ENCODE measurements at places on chromosomes 16 and 17. TPM values are rescaled to one million over a fixed set of nuclear protein-coding genes. Genes with fewer than 3 reads are reported as not detected.

DNA sequence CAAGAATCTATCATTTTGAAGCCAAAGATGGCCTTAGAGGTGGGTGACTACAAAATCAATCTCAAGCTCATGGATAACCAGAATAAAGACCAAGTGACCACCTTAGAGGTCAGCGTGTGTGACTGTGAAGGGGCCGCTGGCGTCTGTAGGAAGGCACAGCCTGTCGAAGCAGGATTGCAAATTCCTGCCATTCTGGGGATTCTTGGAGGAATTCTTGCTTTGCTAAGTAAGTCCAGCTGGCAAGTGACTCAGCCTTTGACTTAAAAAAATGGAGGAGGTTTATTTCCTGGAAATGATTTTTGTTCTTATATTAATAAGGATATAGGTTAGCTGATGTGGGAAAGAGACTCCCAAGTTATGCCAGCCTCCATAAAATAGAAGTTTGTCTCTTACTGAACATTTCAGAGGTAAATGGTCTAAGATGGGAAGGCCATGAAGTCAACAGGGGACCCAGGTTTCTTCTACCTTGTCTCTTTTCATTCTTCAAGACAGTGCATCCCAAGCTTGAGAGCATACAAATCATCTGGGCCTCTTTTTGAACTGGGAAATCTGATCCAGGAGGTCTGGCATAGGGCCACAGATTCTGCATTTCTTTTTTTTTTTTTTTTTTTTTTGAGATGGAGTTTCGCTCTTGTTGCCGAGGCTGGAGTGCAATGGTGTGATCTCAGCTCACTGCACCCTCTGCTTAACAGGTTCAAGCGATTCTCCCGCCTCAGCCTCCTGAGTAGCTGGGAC is 19.8 kb upstream of the TANGO6 start:
- DNase-seq = no peak

DNA sequence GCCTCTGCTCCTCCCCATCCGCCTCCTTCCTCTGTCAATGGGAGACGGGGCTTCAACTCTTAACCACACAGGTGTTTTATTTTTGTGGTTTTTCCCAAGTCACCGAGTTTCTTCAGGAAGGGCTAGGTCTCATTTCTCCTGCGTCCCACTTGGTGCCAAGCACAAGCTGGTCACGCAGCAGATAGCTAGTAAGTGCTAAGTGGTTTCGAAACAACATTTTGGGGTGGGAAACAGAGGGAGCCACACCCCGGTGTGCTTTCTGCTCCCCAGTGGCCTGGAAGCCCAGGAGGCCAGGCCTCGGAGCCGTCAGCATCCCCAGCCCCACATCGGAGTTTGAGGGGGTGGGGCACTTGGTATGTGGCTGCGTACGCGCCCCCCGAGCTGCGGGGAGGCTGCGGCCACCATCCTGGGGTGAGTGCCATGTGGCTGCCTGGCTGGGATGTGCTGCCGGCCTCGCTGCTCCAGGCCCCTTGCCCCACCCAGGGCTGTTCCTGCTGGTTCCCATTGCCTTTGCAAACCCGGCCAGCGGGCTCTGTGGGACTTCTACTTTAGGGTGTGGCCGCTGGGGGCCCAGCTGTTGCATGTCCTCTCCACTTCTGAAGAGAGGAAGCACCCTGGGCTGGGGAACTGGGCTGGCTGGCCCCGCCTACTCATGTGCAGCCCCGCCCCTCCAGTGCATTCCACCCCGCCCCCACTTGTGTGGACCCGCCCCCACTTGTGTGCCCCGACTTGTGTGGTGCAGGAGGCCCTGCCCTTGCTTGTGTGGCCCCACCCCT is 55.6 kb downstream of the BAIAP2 start:
- DNase-seq = no peak

- no peak for DNase-seq
Observed at GRCh38 chr16:53374800-53375199, 59.5 kb upstream of the RBL2 start.

DNA sequence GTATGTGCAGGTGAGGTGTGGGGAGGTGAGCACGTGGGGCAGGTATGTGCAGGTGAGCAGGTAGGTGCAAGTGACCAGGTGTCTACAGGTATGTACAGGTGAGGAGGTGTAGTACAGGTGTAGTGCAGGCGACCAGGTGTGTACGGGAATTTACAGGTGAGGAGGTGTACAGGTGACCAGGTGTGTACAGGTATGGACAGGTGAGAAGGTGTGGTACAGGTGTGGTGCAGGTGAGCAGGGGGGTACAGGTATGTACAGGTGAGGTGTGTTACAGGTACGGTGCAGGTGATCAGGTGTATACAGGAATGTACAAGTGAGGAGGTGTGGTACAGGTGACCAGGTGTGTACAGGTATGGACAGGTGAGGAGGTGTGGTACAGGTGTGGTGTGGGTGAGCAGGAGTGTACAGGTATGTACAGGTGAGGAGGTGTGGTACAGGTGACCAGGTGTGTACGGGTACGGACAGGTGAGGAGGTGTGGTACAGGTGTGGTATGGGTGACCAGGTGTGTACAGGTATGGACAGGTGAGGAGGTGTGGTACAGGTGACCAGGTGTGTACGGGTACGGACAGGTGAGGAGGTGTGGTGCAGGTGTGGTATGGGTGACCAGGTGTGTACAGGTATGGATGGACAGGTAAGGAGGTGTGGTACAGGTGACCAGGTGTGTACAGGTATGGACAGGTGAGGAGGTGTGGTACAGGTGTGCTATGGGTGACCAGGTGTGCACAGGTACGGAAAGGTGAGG is 12.8 kb upstream of the DBNDD1 start:
- no peak for DNase-seq

DNA sequence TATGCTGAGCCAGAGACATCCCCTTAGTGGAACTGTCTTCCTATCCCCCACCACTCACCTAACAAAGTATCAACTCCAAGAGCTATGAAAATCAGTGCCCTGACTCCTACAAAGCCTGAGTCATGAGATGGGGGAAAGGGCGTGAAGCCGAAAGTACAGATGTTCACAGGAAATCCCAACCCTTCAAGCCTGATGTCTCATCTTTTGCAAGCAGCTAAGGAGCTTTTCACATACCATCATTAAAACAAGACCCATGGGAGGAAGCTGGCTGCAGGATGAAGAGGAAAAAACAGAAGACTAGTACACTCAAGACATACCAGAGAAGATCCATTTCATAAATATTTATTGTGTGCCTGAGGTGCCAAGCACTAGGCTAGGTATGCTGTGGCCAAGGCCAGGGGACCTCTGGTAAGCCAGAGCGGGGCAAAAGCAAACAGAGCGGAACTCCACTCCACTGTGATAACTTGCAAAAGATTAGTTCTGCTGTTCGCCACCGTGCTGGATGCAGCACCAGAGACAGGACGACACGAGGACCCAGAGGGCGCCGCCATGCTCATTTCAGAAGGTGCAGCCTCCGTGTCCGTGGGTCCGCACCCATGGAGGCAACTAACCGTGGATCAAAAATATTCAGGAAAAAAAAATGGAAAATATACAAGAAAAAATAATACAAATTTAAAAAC is 4.5 kb upstream of the MNT start:
- no peak for DNase-seq

DNA sequence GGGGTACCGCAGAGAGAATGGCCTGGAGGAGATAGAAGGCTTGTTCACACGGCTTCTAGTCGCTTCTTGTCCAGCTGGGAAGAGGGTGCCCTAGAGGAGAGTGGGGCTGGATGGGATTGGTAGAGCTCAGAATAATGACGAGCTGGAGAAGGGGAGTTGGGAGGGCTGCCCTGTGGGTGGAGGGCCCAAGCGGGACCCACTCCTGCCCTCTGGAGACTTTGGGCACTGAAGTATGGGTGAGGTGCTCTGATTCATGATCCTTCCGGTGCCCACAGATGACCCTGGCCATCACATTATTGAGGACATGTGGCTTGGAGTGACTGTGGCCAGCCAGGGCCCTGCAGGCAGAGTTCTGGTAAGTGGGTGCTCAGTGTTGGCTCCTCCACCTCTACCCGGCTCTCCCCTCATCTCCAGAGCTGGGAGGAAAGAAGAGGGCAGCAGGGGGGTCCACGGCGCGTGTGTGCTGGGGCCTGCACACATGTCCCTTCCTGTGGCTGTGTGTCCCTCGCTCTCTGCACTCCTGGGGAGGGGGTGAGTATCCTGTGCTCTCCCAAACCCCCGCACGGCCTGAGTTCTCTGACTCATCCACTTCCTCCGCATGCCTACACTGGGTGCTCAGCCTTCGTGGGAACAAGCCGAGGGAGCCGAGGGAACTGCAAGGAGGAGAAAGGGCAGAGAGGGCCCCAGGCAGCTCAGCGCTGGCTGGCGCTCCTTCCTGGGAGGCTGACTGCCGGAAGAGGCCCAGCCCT is 8.5 kb downstream of the ITGA3 start:
- DNase-seq = no peak

GRCh38 chr17:68390888-68391545 is 66.3 kb downstream of the WIPI1 start:
- no peak for DNase-seq

- peak; percentile 62 for DNase-seq
Observed at GRCh38 chr17:55527540-55528118, 16.4 kb upstream of the SMIM36 start.

DNA sequence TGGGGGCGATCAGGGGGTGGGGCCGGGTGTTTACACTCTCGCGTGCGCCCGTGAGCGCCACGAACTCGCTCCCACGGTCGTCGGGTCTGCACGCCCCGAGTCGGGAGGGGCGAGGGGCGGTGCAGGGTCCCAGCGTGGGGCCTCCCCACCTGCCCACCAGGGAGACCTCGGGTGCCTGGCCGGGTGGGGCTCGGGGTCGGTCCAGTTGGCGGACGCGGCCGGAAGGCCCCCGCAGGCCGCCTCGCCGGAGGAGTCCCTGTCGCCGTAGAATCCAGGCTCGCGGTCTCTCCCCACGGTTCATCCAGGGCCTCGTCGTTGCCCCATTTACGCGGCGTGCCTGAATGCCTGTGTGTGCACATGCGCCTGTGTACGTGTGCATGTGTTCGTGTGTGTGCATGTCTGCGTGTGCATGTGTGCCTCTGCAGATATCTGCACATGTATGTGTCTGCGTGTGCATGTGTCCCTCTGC is 510 bp upstream of the RAB40B start:
- no peak for DNase-seq

DNA sequence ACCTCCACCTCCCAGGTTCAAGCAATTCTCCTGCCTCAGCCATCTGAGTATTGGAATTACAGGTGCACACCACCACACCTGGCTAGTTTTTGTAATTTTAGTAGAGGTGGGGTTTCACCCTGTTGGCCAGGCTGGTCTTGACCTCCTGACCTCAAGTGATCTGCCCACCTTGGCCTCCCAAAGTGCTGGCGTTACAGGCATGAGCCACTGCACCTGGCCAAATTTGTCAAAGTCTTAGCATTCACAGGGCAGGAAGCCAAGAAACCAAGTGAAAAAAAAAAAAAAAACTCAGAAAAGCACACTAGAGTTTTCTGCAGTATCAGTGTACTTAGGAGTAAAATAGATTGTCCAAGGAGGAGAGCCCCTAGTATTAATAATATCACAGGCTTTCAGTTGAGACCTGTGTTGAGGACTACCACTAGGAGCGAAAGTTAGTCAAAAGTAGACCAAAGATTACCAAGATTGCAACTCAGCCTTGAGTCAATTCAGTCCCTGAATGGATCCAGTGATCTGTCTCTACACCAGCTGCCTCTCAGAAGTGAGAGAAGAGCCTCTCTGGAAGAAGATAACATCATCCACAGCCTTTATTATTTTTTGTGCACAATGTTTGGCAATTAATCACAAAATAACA is 159.7 kb downstream of the CEP112 start:
- no peak for DNase-seq

- DNase-seq = no peak
Observed at GRCh38 chr16:27402964-27403600, 1.1 kb downstream of the IL21R start.

- DNase-seq = no peak
Observed at GRCh38 chr17:7083592-7083991, 3.5 kb upstream of the CLEC10A start.

DNA sequence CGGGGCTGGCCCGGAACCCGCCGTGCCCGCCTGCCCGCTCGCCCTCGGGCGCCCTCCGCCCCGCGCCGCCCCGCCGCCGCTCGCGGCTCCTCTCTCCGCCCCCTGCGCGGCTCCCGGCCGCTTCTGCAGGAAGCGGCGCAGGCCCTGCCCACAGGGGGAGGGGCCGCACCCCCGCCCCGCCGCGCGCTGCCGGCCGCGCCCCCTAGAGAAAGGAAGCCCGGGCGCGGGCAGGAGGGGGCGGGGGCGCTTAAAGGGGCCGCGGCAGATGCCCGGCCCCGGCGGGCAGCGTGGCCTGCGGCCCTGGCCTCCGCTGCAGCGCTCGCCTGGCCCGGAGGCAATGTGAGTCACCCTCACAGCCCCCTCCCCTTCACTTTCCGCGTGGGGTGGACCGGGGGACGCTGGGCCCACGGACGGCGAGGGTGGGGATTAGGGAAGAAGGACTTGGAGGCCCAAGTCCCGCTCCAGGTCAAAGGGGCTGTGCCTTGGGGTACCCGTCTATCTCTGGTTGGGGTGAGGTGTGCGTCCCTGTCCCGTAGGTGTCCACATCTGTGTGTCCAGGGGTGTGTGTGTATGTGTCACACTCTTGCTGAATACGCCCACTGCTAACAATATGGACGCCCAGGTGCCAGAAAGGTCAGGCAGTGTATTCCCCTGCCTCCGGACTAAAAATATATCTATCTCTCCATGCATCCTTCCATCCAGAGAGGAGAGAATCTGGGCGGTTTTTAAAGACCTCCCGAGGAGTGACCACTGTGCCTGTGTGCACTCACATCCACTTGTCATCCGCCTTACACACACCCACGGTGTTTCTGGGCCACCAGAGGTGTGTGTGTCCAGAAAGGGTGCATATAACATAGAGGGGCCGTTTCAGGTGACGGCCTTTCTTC is at the start of gene GIT1:
Gene GIT1, minus strand, starts transcription at position 125 of the 887 bp plus-strand sequence. CDS start 270 bp downstream, outside the sequence.
- peak; percentile 91 for DNase-seq

- no peak for DNase-seq
Observed at GRCh38 chr17:38898812-38899348, 26.5 kb upstream of the LASP1NB start.

- DNase-seq = no peak
Observed at GRCh38 chr17:42989726-42990652, 8.2 kb upstream of the RPL27 start.

GRCh38 chr16:64251742-64252141 is 870.1 kb downstream of the CDH11 start:
- DNase-seq = no peak

DNA sequence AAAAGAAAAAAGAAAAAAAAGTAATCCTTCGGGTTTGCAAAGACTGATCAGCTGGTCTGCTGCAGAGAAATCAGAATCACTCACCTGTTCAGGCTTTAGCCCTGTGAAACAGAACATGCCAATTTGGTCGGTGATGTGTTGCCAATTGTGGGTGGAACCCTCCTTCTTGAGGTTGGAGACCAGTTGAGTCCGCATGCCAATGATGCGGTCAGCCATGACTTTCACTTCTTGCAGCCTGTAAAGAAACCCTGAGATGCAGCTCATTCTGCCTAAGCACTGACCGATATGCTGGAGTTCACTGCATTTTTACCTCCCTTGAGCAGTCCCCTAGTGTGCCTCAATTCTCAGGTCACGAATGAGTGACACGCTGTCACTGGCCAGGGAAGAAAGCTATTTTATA is 24.8 kb upstream of the SLC38A7 start:
- DNase-seq = no peak

The ASPHD1 gene
- 5.0 TPM for total RNA-seq

The CDH15 gene
- 1.2 TPM for total RNA-seq

The DNAH9 gene
- 0.98 TPM for total RNA-seq

The NT5M gene
- 3.9 TPM for total RNA-seq

The DNAH17 gene
- total RNA-seq = 0.40 TPM

The DYNLRB2 gene
- 2.2 TPM for total RNA-seq

The NHLRC4 gene
- total RNA-seq = 1.2 TPM

The GRAP gene
- 6.2 TPM for total RNA-seq

The INO80E gene
- 59.2 TPM for total RNA-seq

All from sciatic nerve (tissue), 2 donors.